ENCODE measurements at places on chromosomes 2 and 18.

DNA sequence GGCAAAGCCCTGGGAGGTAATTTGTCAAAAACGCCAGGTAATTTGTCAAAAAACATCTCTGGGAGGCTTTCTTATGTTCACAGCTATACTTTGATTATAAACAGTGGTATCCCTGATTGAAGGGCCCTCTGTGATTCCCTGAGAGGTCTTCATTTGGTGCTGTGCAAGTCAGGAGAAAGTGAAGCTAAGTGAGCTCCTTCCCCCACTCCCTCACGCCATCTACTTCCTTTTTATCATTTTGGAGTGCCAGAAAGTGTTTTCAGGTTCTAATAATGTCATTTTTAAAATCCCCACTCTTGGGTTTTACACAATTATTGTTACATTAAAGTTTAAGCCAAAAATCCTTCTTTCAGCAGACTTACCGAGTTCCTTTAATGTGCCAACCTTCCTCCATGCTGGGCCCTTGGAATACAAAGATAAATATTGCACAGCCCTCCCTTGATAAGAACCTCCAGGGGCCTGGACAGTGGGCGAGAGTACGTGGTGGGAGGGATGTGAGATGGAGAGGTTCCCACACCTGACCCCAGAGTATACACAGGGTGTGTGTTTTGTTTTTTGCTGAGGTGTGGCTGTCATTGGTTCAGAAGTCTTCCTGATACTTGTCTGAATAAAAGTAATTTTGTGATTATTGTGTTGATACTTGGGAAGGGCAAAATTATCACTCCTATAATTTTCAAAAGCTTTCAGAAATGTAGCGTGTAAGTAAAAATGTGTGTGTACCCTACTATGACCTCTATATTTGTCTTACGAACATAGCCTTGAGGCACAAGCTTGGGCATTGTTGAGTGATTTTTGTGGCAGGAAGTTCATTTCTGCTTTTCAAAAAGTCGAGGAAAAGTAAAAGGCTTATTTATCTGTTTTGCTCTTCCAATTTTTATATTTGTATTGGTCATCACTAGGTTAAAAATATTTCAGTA is 8.2 kb downstream of the MAPRE2 start:
- DNase-seq: no peak

DNA sequence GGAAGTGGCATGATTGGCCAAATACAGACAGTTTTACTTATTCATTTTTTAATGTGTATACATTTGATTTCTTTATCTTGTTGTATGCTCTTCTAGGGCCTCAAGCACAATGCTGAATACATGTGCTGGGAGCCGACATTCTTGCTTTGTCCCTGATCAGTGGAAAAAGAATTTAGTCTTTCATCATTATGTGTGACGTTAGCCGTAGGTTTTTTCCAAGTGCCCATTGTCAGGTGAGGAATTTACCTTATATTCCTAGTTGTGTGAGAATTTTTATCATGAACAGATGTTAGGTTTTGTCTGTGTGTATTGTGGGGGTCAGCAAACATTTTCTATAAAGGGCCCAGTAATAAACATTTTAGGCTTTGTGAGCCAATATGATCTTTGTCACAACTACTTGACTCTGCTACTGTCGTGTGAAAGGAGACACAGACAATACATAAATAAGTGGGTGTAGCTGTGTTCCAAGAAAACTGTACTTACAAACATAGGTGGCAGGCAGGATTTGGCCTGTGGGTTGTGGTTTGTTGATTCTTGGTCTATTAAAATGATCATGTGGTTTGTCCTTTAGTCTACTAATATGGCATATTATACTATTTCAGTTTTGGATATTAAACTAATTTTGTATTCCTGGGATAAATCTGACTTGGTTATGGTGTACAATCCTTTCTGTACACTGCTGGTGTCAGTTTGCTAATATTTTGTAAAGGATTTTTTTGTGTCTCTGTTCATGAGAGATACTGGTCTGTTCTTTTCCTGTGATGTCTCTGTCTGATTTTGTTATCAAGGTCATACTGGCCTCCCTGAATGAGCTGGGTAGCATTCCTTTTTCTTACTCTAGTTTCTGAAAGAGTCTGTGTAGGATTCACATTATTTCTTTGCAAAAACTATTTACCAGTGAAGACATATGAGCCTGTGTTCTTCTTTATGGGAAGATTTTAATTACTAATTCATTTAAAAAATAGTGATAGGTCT is 132.2 kb upstream of the SMAD7 start:
- no peak for DNase-seq

GRCh38 chr2:6773007-6773693 is 92.6 kb downstream of the CMPK2 start:
- DNase-seq: peak; percentile 14

DNA sequence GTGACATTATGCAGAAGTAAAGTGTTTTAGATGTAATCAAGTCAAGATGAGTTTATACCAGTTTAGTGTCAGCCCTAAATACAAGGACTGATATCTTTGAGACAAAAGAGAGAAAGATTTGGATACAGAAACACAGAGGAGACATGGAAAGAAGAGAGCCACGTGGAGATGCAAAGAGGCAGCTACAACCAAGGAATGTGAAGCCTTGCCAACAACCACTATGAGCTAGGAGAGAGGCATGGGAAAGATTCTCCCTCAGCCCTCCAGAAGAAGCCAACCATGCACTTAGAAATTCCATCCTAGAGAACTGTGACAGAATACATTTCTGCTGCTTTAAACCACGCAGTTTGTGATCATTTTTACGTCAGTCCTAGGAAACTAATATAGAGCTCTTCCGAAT is 217.2 kb downstream of the DOK6 start:
- DNase-seq: no peak

DNA sequence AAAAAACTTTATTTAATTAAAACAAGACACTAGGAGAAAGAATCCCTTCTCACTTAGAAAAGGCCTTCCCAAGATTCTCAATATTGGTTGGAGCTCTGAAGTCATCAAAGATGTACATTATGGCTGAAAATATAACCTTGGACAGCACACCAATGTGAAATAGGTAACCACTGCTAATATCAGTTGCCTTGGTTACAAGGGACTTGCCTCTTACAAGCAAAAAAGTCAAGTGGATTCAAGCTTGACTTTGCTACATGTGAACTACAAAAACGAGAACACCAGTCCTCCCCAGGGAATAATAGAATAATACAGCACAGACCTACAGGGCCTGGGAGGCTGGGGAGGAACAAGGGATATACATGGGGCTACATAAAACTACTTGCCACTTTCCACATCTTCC is 46.1 kb downstream of the NABP1 start:
- DNase-seq: no peak

DNA sequence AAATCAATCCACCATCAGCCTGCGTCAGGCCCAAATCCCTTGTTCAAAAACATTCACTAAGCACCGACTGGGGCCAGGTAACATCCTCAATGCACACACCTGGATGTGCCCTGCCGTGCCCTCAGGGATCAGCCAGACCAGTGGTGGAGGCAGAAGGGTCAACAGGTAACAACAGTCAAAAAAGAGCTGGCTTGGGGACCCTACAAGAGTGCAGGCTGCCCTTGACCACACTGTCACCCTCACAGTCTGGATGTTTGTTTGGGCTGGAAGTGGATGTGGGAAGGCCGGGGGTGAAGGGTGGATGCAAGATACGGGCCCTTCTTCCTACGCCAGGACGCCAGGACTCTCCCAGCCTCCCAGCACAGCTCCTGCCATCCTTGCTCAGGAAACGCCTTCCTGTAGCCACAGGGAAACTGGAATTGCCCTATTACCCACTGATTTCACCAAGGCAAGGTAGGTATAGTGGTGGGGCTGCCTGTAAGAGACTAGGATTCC is 2.7 kb downstream of the BIN1 start:
- no peak for DNase-seq

- no peak for DNase-seq
Measured at GRCh38 chr2:226310146-226310545, 489.5 kb downstream of the IRS1 start.

DNA sequence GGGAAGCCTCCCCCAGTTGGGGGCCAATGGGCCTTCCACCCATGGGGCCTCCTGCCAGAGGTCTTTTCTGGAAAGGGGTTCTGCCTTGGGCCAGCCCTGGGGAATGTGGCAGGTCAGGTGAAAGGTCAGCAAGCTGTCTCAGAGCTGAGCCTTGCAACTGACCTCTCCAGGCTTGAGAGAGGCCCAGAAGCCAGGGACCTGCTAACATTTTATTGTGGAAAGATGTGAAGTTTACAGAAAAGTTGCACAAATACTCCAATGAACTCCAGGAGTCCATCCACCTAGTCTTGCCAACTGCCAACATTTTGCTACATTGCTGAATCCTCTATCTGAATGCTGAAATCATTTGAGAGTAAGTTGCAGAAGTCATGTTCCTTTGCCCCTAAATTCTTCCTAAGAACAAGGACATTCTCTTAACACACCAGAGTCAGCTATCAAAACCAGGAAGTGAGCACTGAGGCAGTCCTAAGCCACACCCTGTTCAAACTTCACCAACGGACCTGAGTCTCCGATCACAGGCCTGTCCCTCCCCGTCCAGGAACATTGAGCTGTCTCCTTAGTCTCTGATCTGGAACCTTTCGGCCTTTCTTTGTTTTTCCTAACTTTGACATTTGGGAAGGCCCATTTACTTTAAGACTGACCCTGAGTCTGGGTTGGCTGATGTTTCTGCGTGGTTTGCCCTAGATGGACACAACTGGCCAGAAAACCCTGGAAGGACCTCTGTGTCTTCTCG is 4.0 kb downstream of the SNORC start:
- DNase-seq: no peak

DNA sequence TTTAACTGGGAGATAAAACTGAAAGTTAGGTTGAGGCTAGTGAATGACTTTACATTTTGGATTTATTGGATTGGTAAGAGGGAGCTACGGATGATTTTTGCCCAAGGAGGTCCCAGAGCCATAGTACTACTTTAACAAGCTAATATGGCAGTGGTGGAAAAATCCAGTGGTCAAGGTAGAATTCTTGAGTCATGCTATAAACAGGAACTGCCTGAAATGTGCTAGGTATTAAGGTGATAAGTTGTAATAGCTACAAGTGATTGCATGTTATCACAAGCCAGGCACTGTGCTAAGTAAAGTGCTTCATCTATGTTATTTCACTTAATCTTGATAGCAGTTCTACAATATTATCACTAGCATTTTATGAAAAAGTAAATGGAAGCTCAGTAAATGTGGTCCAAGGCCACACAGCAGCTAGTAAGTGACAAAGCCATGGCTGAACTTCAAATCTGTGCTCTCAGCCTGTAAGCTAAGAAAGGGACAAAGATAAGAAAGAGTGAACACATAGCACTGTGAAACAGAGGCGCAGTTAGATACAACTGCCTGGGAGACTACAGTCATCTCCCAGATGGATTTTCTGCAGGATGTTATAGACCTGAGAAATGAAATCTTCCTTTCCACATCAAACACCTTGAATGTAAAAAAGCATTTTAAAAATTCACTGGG is 469.6 kb downstream of the TGIF1 start:
- DNase-seq: no peak

- no peak for DNase-seq
Measured at GRCh38 chr18:76383636-76384035, 111.4 kb downstream of the ZNF516 start.

DNA sequence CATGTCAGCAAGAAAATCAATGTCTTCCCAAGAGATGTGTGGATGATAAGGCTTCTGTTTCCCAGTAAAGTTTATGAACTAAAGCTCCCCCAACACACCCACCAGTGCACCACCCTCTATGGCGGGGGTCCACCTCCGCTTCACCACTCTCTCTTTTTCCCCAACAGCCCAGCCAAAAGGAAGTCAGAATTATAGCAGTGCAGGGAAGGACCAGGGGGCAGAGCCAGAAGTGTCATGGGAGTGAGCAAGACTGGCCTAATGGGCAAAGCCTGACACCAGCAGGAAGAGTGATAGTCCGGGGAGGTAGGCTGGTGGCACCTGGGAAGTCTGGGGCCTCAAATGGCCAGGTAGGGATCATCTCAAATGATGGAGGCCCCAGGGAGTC is 167.7 kb downstream of the ZFP36L2 start:
- no peak for DNase-seq

DNA sequence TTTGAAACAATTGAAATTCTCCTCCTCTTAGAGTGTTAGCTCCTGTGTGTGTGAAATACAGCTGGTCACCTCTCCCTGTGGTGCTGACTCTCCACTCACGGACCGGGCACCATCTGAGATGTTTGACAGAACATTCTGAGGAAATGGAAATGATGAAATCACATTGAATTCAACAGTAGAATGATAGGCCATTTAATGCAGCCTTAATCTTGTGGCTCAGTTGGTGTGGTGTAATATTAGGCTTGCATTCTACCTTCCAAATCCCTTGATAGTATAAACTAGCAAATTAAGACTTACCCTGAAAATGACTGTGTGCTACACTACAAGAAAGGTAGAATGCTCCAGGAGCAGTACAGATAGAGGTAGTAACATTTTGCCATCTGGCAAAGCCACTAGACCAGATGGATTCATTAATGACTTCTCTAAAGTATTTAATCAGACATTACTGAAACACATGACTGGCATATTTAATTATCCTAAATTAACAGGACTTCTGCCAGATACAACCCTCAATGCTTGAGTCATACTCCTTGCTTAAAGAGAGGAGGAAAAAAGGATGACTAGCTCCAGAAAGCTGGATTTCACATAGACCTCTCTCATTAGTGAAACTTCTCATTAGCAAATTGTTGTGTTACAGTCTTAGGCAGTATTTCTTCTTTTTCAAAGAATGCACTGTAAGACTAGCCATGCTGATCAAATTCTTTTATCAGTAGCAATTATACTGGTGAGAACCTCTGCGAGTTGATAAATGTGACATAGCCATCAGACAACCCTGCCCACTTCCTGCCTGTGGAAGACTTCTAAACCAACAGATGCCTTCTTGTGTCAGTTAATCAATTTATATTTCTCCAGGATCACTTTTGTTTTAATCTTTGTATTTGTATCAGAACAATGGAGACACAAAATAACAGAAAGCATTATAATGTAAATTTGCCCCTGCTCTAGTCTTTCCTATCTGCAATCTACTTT is 80.6 kb downstream of the EML6 start:
- no peak for DNase-seq

- no peak for DNase-seq
Measured at GRCh38 chr18:52333860-52334259, 6.1 kb upstream of the DCC start.

GRCh38 chr18:75075429-75075841 is 133.5 kb downstream of the PTGR3 start:
- DNase-seq: no peak

DNA sequence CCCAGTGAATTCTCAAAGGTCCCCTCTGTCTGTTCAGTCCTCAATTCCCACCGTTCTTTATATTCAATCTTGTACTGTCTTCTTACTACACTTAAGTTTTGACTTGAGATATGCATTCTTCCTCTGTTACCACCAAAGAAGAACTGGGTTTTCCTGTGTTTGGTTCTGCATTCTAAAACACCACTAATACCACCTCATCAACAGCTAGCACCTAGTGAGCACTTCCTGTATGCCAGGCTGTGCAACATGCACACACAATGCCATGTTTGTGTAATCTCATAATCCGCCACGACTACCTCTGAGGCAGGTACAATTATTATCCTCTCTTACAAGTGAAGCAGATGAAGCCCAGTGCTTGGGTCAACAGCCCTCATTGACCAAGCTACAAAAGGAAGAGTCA is 11.8 kb upstream of the CTAGE1 start:
- no peak for DNase-seq

GRCh38 chr18:73244401-73244800 is 376.6 kb upstream of the NETO1 start:
- DNase-seq: no peak
